ENCODE measurements at places on chromosomes 2 and 18.

- DNase-seq: no peak
Measured at GRCh38 chr2:215831296-215831913, 181.9 kb downstream of the MREG start.

GRCh38 chr2:109367683-109368082 is 238.7 kb downstream of the SH3RF3 start:
- DNase-seq: no peak

- no peak for DNase-seq
Measured at GRCh38 chr2:5227062-5227699, 465.0 kb upstream of the SOX11 start.

GRCh38 chr2:7685342-7686015 is 768.3 kb downstream of the RNF144A start:
- no peak for DNase-seq

- no peak for DNase-seq
Measured at GRCh38 chr18:79796531-79797405, 970 bp upstream of the KCNG2 start.

GRCh38 chr18:10239103-10239502 is 215.3 kb upstream of the APCDD1 start:
- DNase-seq: no peak

All from activated gamma-delta T cell treated with anti-CD3 and anti-CD28 coated beads, Interleukin-2, amount 50 U/mL, for 16 hours (primary cell).